ENCODE measurements at places on chromosomes 5 and 9.

DNA sequence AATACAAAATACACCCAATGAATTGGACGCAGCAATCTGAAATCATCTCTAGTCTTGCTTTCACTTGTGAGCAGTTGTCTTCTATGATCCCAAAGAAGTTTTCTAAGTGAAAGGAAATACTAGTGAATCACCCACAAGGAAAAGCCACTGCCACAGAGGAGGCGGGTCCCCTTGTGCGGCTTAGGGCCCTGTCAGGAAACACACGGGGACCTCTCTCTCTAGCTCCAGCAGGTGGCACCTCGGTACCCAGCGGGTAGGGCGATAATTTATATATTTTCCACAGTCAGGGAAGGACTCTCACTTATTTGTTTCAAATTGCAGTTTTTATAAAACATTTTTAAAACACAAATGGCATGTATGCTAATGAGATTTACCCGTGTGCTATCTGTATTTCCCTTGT is 417.1 kb downstream of the KDM4C start:
- DNase-seq = no peak

DNA sequence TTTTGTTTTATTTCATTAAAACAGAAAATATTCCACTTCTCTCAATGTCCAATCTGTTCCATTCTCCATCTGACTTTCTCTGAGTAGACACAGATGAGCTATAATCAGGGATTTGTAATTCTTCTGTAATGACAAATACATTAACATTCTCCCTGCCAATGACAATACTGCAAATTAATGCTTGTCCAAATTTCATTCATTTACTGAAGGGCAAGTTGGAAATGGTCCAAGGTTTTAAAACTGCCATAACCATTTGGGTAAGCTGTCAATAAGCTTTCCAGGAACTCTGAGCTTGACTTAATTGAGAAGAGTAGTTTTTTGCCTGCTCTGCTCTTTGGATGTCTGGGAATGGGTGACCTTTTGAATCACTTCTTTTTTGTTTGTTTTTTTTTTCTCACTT is 253.5 kb downstream of the DMRTA1 start:
- DNase-seq = no peak

DNA sequence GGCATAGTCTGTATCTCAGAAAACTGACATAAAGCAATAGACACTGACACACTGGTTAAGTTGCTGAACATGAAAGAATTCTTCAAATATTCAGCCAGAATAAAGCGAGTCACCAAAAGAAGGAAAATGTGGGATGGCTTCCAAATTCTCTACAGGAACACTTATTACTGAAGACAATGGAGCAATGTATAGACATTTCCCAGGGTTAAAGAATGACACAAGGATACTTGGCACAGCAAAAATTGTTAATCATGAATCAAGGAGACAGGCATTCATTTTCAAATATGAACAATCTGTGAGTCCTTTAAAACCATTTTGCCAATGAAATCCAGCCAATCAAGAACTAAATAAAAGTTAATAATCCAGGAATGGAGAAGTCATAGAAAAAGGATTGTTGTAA is 92.5 kb downstream of the MTX3 start:
- DNase-seq = no peak

DNA sequence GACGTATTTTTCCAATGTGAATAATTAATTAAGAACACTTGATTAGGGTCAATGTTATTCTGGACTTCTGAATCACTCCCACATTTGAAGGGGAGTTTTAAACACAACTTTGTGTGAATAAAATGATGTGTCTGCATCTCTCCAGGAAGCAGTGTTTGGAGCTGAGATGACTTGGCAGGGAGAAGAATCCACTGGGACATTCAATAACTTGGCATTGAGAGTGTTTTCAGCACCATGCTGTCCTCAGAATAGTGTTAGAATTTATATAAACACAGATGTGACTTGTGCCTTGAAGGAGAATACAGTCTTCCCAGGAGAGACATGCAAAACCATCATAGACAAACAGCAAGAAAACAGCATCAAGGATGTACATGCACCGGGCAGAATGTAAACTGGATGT is 32.7 kb upstream of the KCNMB1 start:
- DNase-seq = no peak

DNA sequence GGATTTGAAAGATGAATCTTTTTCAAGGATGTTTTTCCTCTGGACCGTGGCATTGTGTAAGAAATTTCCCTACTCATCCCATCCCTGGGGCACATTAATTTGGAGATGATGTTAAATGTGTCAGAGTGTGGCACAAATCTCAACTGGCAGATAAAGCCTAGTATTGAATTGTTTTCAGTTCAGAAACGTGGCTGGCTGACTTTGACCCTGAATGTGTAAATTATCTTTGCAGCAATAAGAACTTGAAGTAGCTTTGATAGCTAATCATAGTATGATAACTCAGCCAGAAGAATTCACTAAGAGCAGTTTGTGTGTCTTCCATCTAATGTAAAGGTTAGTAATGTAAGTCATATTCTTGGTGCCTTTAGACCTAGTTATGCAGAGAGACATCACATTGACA is 238.4 kb upstream of the DMRT1 start:
- DNase-seq = no peak

DNA sequence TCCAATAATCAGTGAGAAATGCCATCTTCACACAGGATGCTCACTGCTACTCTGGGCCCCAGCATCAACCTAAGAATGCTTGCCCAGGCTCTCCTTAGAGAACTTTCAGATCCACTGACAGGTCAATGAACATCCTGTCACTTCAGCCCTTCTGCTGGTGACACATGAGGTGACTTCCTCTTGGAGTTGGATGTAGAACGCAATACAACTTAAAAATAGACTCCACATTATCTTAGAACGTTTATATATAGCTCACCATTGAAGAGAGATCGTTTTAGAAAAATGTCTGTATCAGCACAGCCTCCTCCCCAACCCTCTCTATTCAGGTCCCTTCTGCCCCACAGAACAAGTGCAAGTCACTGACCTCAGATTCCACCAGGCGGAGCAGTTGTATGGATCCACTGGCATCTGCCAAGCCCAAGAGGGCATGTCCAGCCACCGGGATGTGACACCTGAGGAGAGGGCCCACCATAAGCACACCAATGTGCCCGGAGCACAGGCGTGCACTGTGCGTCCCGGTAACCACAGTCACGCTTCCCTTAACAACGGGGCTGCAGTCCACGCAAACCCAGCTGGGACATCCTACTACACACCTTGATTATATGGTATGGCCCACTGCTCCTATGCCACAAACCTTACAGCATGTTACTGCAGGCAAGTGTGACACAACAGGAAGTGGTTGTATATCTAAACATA is 2.9 kb downstream of the DPH7 start:
- DNase-seq = no peak

GRCh38 chr9:36021968-36022367 is 14.7 kb upstream of the RECK start:
- DNase-seq = no peak

DNA sequence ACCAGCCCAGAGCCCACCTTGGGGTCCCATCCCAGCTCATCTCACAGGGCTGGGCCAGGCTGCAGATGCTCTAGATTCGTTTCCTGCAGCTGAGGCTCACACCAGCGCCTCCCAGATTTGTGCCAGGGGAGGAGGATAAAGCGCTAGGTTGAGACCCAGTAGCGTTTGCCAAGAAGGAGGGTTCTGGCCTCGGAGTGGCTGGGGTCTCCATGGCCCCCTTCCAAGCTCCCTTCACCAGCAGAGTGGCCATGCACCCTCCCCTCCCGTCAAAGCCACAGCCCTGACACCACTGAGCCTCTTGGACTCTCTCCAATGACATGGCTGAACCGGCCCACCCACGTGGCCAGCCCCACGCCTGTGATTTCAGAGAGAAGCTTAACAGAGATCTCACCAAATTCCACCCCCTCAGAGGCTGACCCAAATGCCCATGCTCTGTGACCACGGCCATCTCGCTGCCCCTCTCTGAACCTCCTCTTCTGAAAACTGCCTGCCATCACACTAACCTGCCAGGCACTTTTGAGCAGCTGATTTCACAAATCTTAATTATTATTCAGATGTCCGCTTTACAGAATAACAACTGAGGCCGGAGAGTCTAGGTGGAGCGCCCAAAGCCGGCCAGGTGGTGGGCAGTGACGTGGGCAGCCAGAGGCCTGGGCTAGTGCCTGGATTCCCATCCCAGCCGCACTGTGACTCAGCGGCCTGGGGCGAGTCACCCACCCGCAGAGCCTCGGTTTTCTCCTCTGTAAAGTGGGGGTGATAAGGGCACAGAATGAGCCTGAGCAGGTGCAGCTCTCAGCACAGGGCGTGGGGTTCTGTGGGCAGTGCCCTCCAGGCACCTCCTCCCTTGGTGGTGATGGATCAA is 155.7 kb downstream of the C9orf50 start:
- DNase-seq = no peak

DNA sequence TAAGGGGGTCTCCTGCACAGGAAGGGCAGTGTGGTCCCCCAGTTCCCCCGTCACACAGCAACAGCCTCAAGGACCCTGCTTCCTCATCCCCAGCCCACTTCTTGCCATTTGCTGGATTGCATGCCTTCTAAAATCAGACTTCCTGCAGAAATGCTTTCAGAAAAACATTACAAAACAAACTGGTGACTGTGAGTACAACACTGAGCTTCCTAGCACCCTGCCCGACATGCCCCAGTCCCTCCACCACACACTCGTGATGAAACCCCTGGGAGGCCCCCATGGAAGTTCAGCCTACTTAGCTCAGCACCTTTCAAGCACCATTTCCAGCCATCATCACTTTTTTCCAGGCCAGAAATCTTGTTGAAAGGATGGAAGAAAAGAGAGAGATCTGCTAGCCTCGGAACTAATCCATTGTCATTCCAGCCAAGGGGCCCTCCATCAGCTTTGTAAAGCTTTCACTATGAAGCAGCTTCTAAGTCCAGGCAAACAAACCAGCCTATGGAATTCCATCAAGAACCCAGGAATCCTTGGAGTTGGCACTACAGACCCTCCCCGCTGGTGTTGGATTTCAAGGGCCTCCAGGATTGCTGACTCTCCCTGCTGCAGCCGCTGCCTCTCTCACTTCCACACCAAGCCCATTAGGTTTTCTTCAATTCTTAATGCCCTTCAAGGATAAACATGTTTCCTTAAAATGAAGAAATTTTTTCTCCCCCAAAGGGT is 114.6 kb downstream of the C5orf15 start:
- DNase-seq = no peak

GRCh38 chr9:130209422-130209821 is 37.2 kb downstream of the NCS1 start:
- no peak for DNase-seq

DNA sequence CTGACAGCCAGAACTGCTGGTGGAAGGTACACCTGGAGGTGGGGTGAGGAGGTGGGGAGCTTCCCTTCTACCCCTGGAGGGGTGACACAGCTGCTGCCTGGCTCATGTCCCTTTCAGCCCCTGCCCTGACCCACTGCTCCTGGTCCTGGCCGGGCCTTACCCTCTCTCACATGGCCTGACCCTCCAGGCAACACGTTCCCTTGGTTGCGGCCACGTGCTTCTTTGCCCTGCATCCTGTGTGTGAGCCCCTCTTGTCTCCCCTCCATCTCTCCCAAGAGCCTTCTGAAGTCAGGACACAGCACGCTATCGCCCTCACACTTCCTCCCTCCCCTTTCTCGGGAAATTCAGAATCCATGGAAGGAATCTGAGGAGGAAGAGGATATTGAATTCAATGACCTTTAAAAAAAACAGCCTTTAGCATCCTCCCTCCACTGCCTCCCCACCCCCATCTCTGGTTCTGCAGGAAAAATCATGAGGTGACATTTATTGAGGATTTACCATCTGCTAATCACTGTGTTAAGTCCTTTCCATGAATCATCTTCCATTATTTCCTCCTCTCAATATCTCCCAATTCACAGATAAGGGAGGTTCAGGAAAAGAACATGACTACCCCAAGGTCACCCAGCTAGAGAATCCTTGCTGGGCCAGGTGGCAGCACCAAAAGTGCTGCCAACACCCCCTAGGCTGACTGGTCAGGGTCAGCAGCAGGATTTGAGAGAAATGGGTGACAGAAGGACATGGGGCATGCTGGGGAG is 8.3 kb downstream of the AQP3 start:
- DNase-seq = no peak

- no peak for DNase-seq
Observed at GRCh38 chr5:111200828-111201227, 23.4 kb upstream of the CAMK4 start.

DNA sequence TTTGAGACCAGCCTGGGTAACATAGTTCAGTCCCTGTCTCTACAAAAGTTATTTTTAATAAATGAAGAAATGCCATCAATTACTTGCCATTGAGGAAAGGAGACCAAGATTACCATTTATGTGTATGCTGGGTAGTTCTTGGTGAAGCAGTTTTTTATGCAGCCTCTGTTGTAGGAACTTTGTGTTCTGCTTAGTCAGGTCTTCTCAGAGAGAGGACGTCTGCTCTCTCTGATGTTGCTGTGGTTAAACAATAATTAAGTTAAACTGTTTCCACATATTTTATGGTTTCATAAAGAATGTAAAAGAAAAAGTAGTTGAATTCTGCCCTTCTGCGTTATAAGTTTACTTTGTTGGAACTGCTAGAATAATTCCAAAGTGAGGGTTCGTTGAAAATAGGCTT is 210.5 kb downstream of the KDM4C start:
- DNase-seq = no peak

DNA sequence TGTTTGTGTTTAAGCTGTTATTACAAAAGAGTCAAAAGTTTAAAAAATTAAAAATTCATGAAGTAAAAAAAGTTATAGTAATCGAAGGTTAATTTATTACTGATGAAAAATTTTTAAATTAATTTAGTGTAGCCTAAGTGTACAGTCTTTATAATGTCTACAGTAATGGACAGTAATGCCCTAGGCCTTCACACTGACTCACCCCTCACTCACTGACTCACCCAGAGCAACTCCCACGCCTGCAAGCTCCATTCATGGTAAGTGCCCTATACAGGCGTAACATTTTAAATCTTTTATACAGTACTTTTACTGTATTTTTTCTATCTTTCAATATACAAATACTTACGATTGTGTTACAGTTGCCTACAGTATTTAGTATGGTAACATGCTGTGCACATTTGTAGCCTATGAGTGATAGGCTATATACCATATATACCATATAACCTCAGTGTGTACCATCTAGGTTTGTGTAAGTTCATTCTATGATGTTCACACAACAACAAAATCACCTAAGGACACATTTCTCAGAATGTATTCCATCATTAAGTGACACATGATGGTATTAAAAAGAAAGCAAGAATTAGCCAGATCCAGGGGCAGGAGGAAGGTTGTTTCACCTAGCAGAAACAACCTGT is 40.1 kb downstream of the DCAF10 start:
- no peak for DNase-seq

- DNase-seq = no peak
Observed at GRCh38 chr9:95055334-95055850, 262.1 kb downstream of the FANCC start.

DNA sequence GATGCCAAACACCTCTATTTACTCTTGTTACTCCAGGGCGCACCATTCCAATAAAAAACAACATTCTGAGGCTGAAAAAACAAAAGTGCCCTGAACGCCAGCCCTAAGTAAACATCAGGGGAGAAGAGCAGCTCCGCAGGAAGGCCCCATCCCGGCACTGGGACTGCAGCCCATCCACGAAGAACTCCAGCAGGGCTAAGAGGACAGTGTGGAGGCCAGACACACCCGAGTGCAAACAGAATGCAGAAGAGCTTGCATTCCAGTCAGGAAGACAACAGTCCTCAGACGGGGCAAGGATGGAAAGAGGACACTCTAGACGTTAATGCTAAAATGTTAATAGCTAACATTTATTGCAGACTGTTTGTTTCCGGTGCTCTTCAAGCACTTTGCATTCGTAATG is 33.0 kb downstream of the FAM240B start:
- no peak for DNase-seq

- DNase-seq = no peak
Observed at GRCh38 chr5:42490831-42491230, 67.6 kb downstream of the GHR start.

Measured in stimulated activated CD4-positive, alpha-beta T cell treated with anti-CD3 and anti-CD28 coated beads, Interleukin-1b, Interleukin-23, amount 100 ng/mL, for 1 hour (primary cell).